ENCODE measurements at places on chromosomes 4 and X.

DNA sequence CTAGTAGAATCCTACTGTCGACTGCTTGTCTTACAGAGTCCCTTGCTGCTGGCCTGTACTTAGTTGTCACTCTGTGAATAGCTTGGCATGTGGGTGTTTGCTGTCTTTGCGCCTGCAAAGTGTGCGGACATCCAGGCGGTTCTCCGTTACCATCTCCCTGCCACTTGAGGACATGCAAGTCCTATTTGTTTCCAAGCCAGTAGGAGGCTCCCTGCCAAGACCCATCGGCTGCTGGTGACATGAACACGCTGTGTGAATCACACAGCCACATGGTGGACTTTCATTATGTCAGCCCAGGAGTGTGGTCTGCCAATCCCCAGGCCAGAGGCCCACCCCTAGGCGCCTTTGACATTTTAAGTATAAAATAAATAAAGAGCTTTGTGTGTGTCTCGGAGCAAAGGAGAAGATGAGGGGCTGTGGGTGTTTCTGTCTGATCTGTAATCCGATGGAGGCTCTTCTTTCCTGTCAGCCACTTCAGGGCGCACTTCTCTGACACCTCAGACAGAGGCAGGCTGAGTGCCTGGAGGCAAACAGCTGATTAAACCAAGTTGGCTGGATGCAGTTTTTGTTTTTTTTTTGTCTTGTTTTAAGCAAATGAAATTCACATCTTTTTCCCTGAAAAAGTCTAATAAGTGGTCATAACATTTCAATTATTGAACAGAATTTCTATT, 51.5 kb downstream of the ALPK1 start:
- no peak for DNase-seq

DNA sequence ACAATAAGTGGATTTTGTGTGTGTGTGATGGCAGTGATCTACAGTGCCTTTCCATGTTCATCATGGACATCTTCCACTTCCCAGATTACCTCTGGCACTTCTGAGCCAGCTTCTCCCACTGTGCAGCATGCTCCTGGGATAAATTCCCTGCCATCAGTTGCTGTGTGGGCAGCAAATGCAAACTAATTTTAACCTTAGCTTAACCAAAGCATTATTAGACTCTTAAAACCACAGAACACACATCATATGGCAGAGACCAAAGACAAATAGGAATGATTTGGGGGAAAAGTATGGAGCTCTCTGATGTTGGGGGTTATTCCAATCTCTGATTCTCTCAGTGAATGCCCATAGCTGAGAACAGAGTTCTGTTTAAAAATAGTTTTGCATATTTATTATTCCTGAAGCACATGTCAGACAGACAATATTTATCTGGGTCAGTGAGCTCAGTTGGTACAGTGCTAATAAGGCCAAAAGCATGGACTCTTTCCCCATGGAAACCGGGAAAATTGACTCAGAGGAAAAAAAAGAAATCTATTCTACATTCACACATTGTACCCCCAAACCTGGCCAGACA, 567.4 kb downstream of the IQCM start:
- DNase-seq = no peak

DNA sequence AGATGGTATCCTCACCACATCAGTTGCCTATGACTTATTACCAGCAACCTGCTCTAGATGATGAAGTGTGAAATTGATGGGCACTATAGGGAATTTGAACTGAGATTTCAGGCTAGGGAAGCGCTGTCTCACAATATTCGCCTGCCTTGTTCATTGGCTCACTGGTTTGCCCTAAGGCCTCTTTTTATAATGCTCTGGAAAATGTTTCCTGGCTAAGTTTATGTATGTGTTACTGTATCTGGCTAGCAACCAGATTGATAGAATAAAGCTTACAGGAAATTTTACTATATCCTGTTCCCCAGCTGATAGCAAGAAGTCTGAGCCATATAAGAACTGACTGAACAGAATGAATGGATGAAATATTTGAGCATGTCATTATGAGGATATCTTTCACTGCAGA, 71.6 kb downstream of the GSTCD start:
- no peak for DNase-seq

GRCh38 chr4:153788051-153788412, 851 bp downstream of the SFRP2 start:
- DNase-seq = no peak

DNA sequence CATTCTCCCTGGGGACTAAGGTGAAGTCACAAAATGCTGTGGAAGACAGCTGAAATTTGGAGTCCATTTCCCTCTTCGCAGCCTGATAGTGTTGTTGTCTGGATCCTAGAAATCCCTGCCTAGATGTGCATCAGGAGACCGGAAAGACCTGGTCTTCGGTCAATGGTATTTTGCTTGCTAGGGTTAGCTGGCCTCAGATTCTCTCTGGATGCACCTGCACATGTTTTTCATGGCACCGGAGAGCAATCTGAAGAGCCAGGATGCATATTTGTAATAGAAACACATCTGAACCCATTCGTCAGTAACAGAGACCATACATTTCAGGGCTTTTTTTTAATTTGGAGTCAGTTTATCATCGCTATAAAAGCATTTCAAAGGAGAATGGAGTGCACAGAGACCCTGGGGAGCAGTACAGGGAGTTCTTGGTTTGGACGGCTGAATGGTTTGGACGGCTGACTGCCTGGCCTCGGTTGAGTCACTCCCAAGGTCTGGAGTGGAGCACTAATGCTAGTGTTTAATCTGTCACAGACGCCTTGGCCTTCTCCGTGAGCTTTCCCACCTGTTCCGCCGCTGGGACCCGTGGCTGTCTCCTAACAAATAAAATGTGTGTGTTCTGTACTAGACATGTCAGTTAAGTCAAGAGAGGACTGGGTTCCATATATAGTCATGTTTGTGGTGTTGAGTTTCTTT, 7.5 kb upstream of the PDLIM3 start:
- no peak for DNase-seq

- DNase-seq = no peak
These were observed 292.5 kb downstream of the USP46 start for GRCh38 chr4:52366621-52367020.

GRCh38 chrX:28997706-28998463, 410.6 kb downstream of the IL1RAPL1 start:
- DNase-seq = no peak

- DNase-seq = no peak
These were observed 1184.4 kb downstream of the RPA4 start for GRCh38 chrX:98068024-98068580.

Data from stimulated activated CD8-positive, alpha-beta memory T cell treated with anti-CD3 and anti-CD28 coated beads, Interleukin-4, amount 100 ng/mL, for 4 hours (primary cell).